NCI-H2029 treated with DMSO at 0.1 percent for 48 hours (cell line): ENCODE measurements at places on chromosomes 3 and 15.

DNA sequence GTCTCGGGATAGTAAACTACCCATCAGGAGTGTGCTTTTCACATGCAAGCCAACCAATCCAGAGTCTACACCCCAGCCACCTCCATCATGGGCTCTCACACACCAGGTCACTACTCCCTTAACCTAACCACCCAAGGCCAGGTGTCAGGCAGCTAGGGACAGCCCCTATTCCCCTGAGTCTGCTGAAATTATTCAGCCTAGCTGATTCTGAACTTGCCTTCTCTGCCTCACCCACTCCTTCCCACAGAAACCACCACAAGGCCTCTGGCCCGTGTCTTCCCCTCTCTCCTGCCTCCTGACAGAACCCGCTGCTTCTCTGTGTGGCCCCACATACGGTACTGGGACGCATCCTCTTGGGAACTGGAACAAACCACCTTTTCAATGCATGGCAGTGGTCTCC lies 82.1 kb downstream of the PCSK6 start:
- DNase-seq = no peak

DNA sequence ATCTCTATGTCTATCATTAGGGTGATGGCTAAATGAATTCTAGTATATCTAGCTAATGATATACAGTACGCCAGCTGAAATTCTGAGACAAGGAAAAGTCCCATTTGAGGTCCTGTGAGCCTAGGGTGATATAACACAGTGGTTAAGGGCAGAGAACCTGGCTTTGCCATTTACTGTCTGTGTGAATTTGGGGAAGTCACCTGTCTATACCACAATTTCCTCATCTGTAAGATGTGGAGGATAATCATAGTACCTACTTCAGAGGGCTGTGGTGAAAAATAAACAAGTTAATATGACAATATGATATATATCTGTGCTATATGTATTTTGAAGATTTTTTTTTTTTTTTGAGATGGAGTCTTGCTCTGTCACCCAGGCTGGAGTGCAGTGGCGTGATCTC lies 9.8 kb upstream of the ANKDD1A start:
- DNase-seq = no peak

- DNase-seq = no peak
These were observed 7.6 kb upstream of the RAMAC start for GRCh38 chr15:82978438-82978837.

DNA sequence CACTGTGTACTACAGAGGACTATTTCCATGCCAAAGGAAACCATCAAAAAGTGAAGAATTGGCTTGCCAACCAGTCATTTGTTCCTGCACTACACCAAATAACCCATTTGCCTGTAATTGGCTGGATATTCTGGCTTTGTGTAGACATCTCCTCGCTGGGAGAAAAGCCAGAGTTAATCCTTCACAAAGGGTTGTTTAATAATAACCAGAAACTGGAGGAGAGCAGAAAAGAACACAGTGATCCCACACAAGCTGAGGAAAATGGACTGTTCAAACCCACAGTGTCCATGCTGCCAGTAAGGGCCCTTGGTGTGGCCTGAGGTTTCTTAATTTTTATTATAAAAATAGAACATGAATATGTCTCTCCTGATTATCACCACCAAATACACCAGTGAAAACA lies 294.0 kb downstream of the RORA start:
- no peak for DNase-seq

DNA sequence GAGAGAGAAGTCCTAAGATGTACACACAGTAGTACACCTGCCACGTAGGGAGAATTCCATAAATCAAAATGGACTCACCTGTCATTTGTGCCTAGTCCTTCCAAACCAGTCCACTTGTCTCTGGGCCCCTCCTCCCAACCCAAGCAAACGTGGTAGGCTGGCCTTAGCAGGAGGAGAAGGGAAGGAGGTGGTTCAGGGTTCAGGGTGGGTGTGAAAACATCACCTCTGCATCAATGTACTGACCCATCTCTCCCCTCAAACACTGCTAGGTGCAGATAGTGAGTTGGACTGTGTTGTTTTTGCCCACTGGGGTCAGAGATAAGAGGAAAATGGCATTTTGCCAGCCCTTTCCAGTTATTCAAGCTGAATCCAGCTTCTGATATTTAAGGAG lies 99.3 kb downstream of the MME start:
- no peak for DNase-seq

GRCh38 chr3:50260942-50261441 lies 8.0 kb upstream of the SEMA3B start:
- no peak for DNase-seq

DNA sequence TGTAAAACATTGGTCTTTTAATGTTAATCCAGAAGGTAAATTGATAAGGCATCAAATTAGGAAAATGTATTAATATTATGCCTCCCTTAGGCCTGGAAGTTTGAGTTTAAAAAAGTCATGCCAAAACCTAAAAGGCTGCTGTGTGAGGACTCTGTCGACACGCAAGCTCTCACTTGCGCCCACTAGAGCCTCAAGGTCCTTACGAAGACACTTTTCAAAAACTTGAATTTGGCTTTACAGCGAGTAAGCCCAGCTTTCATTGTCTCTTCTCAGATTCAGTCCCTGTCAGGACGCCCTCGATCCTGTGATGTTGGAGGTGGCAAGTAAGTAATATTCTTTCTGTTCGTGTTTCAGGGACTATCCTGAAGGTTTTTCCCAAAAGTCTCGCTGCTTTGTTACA lies 89.7 kb downstream of the CRTC3 start:
- no peak for DNase-seq

GRCh38 chr3:171490901-171491300 lies 30.7 kb upstream of the TNIK start:
- DNase-seq = no peak

GRCh38 chr3:79011821-79012529 lies 755.8 kb downstream of the ROBO1 start:
- DNase-seq = no peak

GRCh38 chr15:45670091-45670490 lies 35.3 kb downstream of the SQOR start:
- DNase-seq = no peak

DNA sequence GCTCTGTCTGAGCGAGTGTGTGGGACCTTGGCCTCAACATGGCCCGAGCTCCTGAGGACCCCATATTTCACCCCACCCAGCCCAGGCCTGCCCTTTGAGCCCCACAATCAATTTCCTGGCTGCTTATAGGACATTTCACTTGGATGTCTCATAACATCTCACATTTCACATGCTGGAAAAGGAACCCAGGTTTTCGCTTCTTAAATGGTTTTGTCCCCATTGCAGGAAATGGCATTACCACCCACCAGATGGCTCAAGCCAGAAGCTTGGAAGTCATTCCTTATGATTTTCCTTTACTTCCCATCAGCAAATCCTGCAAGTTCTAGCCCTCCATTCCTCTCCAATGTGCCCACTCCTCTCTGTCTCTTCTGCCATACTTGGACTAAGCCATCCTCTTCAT lies 14.9 kb downstream of the ITGA11 start:
- DNase-seq = no peak

DNA sequence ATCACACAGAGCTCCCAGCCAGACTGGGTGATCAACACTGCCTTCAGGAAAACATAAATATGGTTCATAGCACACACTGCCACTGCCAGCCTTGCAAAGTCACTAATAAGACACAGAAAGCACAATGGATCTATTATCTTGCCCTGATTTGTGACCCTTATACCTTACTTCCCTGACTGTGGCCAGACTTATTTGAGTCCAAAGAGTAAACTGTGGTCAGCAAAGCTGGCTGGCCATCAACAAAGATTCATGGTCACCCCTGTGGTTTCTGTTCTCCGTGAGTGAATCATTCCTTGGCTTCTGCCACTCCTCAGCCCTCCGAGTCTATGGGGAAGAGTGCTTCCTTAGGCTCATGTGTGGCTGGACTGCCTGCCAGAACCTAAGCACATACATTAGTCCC lies 437.7 kb downstream of the RAP2B start:
- DNase-seq = no peak

- DNase-seq = no peak
These were observed 30.2 kb downstream of the EIF4E3 start for GRCh38 chr3:71695000-71695482.

GRCh38 chr15:31498756-31499155 lies 172.1 kb downstream of the KLF13 start:
- DNase-seq = no peak

DNA sequence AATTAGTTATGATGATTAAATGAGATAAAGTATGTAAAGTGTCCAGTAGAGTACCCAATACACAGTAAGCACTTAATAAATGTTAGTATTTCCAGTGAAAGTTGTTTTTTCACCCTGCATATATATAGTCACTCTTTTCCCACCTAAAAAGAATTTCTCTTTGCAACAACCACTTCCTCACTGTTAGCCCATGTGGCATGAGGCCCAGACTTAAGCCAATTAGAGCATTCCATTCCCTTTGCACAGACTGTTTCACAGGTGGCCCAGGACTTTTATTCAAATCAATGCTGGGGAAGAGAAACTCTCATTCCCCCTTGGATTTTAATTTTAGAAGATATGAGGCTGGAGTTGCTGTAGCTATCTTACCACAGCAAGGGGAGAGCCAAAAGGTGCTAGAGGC lies 3.7 kb downstream of the IFT80 start:
- no peak for DNase-seq

DNA sequence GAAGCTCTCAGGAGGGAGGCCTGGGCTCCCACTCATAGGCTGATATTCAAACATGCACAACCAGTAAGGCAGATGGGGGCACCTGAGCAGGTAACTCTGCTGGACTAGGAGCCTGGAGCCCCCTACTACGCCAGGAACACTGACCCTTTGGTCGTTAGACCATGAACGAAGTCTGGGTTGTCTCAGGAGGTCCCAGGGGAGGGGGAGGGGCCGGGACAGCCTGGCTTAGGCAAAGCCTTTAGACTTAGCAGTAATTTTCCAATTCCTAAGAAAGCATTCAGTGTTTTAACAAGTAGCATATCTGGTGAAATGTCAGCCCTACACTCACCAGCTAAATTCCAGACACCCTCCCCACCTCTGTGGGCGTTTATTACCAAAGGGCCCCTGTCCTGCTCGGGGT lies 67.4 kb upstream of the ST8SIA2 start:
- no peak for DNase-seq

DNA sequence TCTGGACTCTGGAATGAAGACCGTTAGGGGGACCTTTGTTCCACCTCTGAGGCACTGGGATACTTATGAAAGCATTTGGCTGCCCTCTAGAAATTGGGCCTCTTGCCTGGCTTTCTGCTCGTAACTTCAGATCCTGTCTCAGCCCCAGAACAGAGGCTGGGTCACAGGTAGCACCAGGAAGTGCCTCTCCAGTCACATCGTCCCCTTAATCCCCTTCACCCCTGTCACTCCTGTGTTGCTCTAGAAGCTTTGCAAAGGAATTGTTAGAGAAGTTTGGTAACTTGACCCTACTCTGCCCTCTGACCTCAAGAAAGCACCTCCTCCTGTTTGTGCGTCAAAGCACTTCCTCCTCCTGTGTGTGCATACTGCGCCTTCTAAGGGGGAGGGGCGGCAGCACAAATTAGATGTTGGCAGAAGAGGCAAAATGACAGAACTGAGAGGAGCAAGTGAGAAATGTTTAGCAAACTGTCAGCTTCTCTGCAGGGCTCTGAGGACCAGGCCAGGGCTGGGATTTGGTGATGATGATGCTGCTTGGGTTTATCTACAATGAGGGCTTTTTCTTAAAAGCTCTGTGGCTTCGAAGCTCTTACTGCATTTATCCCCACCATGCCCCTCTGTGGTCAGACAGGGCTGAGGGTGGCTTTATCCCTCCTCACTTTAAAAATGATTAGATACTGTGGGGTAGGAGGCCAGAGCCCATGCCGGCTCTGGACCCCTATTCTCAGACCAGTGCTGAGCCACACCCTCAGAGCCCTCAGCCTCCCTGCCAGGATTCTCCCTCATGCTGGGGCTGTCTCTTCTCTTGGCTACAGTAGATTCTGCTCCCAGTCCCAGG lies 76.2 kb downstream of the LARS2 start:
- DNase-seq = no peak

GRCh38 chr3:154864947-154865346 lies 215.2 kb upstream of the MME start:
- no peak for DNase-seq

DNA sequence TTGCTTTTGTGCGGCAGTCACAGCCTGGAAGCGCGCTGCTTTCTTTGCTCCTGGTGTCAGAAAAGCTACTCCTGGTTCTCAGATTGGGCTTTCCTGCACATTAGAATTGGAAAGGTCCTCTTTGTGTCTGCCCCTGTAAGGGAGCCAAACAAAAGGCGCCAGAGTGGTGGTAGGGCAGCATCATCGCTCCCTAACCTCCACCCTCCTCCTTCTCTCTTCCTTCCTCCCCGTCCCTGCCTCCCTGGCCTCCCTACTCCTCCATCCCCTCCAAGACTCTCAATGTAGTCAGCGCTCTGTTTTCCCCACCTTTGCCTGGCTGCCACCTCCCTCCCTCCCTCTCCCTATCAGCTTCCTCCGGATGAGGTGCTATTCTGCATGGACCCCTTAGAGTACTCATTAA lies 65.3 kb downstream of the SH3GL3 start:
- no peak for DNase-seq

- DNase-seq = no peak
These were observed 24.5 kb downstream of the KCNMB2 start for GRCh38 chr3:178560759-178561158.

DNA sequence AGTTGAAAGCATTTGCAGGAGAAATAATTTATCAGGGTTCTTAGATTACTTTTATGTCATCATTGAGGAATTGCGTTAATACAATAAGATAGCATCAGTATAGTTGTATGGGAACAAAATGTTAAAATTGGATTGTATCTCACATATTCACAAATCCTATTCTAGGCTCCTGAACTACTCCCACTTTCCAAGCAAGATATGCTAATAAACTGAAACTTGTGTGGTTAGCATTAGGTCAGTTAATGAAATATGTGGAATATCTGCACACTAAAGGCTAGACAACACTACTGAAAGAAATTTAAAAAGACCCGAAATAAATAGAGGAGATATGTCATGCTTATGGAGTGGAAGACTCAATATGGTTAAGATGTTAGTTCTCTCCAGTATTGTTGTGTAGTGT lies 272.7 kb downstream of the DOCK3 start:
- no peak for DNase-seq

DNA sequence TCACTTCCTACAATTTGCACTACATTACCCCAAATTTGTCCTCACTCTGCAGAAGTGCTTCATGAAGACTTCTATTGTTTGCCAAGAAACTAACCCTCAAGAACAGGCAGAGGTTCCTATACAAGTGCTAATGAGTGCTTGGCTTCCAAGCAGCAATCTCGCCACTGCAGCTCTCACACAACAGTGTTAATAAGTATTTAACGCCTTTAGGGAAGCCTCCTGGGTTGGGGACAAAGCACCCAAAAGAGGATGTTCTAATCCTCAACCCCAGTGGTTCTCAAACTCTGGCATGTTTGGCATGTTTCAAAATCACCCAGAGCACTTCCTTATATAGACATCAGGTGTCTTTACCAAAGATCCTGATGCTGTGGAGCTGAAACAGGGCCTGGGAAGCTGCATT lies 64.6 kb downstream of the ZIC4 start:
- DNase-seq = no peak

- no peak for DNase-seq
These were observed 296.0 kb downstream of the MEX3B start for GRCh38 chr15:81749716-81750375.

GRCh38 chr3:143237077-143237627 lies 117.6 kb downstream of the CHST2 start:
- DNase-seq = no peak

GRCh38 chr3:22284559-22284958 lies 533.5 kb upstream of the ZNF385D start:
- no peak for DNase-seq
